ENCODE measurements at places on chromosomes 6 and 20. TPM values are rescaled to one million over a fixed set of nuclear protein-coding genes. Genes with fewer than 3 reads are reported as not detected.

The RAET1L gene
- total RNA-seq = not detected

The HLA-DMA gene
- 13.0 TPM for total RNA-seq

The GLP1R gene
- total RNA-seq = 42.5 TPM

DNA sequence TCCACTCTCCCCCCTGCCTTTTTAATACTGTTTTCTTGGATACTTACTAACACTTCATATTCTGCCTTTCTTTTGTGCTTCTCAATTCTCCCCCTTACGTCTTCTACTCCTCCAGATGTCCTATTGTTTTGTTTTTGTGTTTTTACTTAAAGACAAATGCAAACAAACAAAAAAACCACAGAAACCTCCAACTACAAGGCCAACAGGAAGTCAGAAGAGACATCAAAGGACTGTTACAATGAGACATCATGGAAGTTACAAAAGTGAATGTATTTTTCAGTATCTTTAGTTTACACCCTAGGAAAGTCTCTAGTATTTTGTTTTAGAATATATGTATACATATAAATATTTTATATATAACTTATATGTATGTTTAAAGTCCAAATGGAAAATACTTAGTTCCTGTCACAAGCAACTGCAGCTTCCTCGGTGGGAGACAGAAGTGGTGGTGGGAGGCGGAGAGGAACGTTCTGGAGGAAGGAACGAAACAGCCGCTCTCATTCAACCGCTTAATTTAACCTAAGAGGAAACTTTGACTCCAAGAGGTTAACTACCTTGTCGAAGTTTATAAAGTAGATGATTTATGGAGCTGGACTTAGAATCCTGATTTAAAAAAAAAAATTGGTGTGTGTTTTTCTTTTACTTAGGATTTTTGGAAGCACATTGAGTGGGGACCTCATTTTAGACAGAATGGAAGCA, 168.9 kb upstream of the PDE10A start:
- DNase-seq = no peak

GRCh38 chr20:40875116-40876085, 153.2 kb upstream of the TOP1 start:
- DNase-seq = no peak

GRCh38 chr6:52541135-52541534, 35.7 kb downstream of the TRAM2 start:
- DNase-seq = no peak

- DNase-seq = no peak
Observed at GRCh38 chr20:38970302-38970701, 8.2 kb downstream of the DHX35 start.

- DNase-seq = no peak
Observed at GRCh38 chr20:20432618-20433286, 64.8 kb downstream of the INSM1 start.

DNA sequence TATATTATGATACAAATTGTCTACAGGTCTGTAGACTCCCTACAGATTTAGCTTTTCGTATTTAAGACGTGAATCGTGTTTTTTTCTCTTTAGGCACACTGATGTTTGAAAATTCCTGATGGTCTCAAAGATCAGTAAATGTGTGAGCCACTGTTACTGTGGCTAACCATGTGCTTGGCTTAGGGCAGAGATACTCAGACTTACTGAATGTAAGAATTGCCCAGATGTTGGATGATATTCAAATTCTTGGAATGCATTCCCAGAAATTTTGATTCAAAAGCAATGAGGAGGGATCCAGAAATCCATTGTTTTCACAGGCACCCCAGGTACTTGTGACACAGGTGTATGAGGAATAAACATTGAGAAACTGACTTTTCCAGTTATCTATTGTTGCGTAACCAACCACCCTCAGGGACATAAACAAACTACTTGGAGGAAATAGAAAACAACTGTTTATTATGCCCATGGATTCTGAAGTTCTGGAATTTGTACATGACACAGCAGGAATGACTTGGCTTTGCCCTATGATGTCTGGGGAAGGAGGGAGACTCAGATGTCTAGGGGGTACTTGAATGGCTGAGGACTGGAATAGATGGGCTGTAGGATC, 339.6 kb upstream of the CITED2 start:
- no peak for DNase-seq

- DNase-seq = no peak
Observed at GRCh38 chr20:62893700-62894099, 32.1 kb upstream of the TCFL5 start.

DNA sequence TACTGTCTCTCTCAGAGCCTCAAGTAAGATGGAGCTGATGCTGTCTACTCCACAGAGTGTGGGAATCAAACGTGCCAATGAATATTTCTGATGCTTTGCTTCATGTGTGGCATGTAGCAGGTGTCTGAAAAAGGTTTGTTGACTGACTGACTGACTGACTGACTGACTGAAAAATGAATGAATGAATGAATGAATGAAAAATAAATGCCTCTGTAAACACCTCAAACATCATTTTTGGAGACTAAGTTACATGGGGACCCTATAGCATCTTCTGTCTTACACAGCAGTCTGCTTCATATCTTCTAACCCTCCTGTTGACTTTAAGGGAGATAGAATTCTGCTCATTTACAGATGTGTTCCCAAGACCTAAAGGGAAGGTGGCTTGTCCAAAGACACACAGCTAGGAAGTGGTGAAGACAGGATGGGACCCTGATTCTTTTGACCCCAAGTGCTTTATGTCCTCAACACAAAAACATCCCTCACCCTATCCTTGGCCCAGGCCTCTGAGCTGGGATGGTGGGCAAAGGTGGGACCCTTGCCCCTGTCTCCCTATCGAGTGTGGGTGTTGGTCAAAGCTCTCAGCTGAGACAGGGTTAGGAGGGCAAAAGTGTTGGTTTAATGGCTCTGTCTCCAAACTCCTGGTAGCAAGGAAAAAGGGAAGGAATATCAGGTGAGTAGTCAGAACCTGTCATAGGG, 104.4 kb downstream of the TOX2 start:
- no peak for DNase-seq

DNA sequence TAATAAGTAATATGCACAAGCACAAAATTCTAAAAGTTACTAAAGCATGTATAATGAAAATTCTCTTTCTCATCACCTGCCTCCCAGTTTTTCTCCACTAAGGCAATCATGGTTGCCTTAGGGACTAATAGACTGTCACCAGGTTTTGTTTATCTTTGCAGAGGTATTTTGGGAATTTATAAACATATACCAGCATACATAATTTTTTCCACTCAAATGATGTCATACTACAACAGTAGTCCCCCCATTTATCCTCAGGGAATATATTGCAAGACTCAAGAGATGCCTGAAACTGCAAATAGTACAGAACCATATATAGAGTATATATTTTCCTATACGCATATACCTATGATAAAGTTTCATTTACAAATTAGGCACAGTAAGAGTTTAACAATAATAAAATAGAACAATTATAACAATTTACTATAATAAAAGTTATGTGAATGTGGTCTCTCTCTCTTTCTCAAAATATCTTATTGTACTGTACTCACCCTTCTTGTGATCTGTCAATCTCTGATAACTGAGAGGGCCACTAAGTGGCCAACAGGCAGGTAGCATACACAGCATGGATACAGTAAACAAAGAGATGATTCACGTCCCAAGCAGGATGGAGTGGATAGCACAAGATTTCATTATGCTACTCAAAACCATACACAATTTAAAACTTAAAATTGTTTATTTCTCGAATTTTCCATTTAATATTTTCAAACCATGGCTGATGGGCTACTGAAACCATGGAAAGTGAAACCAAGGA, 19.7 kb downstream of the RBL1 start:
- DNase-seq = no peak

DNA sequence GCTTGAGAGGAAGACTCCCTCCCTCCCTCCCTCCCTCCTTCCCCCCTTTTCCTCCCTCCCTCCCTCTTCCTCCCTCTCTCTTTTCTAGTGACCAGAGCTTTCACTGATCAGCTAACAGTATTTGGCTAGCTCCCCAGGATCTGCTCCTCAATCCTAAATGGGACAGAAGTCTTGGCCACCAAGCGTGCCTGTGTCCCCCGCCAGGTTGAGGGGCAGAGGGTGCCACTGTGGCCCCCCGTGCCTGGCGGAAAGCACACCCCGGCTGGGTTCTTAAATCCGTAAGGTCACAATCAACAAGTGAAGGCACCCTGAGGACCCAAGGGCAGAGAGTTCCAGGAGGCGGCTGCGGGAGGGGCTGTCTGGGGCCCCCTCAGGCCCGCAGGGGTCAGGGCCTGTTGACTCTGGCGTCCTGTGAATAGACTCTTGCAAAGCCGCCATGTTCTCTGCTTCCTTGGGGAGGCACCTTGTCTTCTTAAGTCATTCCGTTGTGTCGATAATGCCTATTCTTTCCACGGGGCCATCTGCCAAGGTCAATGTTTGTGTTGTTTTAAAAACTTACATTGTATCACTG, 38.9 kb upstream of the STX16 start:
- DNase-seq = no peak

GRCh38 chr6:122072014-122072647, 327.3 kb upstream of the HSF2 start:
- DNase-seq = no peak

DNA sequence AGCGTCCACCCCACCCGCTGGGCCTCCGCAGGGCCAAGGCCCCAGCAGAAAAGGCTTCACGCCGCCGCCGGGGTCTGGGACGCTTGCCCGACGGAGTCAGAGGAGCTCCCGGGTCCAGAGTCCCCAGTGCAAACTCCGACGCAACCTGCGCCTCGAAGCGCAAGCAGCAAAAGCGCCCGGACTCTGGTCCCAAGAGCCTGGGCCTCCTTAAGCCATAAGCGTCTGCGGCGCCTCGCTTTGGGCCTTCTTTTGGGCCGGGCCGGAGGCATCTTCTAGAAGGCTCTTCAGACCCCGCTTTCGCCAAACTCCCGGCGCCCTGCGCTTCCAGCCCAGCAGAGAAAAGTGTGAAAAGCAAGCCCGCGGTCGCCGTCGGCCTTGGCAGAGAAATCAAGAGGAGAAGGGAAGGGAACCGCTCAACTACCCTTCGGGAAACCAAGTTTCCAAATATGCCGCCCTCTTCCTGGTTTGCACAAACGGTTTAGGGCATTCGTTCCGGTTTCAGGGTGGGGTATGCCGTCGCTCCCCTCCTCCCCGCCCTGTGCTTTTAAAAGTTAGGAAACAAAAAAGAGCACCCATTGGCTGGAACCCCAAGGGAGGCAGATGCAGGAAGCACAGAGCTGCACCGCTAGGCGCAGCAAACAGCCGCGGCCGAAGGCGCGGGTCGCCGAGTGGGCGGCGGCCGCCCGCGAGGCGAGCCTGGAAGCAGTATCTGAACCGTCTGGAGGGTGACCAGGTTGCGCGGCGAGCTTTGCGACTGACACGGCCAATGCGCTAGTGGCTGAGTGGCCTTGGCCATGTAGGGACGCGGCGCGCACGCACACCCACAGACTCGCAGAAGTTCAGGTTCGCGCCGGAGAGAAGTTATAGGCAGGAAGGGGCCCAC, 1.2 kb downstream of the TBX18 start:
- DNase-seq = peak; percentile 57

GRCh38 chr20:45034436-45034835, 66.5 kb downstream of the KCNS1 start:
- no peak for DNase-seq

- no peak for DNase-seq
Observed at GRCh38 chr6:149990212-149990660, 26.5 kb downstream of the ULBP1 start.

GRCh38 chr20:24705486-24705885, 236.1 kb downstream of the SYNDIG1 start:
- DNase-seq = no peak

- no peak for DNase-seq
Observed at GRCh38 chr20:59752704-59753460, 148.5 kb downstream of the PHACTR3 start.

DNA sequence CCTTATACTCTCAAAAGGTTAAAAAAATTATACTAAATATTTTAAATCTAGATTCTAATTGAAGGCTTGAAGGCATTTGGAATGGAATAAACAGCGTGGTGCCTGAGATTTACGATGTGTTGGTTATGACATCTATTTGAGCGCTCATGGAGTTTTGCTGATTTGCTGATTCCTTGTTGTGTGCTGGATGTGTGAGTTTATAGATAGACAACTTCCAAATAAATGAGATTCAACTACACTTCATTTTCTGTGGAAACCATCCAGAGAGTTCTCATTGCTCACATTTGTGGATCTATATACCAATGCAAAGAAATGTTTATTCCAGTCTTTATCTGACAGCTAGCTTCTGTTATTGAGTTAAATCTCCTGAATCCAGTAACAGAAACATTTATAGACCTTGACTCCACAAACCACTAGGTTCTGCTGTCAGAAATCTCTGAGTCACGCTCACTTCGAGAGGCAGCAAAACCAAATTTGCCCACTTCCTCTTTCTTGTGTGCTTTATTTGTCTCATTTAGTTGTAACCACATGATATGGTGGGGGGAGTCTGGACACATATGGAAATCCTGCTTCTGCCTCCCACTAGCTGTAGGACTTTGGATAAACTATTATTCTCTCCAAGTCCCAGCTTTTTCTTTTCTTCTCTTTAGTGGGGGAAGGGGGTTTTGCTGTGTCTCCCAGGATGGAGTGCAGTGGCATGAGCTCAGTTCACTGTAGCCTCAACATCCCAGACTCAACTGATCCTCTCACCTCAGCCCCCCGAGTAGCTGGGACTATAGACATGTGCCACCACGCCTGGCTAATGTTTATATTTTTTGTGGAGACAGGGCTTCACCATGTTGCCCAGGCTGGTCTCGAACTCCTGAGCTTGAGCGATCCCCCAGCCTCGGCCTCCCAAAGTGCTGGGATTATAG, 54.5 kb downstream of the IPCEF1 start:
- no peak for DNase-seq

DNA sequence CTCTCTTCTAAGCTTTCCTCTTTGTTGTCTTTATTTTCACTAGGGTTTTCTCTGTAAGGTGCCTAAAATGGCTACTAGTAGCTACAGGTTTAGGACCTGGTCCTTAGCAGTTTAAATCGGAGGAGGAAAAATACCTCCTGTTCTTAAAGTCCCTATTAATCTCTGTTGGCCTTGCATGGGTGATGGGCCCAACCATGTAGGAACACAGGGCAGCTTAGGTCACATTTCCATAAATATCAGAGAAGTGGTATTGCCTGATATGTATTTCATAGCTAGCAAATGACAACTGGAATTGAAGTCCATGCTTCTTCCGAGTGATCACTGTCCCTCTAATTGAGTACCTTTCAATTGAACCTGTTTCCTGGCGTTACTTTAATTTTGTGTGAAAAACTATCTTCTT, 70.0 kb downstream of the LAMA2 start:
- no peak for DNase-seq

GRCh38 chr20:63495741-63496595, 2.9 kb downstream of the EEF1A2 start:
- DNase-seq = peak; percentile 82

DNA sequence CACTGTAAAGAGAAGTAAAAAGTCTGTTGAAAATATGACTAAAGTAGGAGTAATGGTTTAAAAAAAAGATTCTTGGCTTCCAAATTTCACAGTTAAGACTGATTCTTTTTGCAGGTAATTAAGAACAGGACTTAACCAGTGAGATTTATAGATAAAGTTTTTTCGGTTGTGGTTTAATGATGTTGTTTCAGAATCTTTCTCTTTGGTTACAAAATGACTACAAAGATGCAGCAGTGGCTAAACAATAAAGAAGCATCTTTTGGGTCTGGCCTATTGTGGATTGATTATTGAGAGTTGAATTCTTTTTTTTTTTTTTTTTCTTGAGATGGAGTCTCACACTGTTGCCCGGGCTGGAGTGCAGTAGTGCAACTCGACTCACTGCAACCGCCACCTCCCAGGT, 109.7 kb downstream of the AKAP7 start:
- no peak for DNase-seq

Data from endothelial cell (in vitro differentiated cells).